ENCODE measurements at places on chromosomes 7 and 10. TPM values are rescaled to one million over a fixed set of nuclear protein-coding genes. Genes with fewer than 3 reads are reported as not detected.

DNA sequence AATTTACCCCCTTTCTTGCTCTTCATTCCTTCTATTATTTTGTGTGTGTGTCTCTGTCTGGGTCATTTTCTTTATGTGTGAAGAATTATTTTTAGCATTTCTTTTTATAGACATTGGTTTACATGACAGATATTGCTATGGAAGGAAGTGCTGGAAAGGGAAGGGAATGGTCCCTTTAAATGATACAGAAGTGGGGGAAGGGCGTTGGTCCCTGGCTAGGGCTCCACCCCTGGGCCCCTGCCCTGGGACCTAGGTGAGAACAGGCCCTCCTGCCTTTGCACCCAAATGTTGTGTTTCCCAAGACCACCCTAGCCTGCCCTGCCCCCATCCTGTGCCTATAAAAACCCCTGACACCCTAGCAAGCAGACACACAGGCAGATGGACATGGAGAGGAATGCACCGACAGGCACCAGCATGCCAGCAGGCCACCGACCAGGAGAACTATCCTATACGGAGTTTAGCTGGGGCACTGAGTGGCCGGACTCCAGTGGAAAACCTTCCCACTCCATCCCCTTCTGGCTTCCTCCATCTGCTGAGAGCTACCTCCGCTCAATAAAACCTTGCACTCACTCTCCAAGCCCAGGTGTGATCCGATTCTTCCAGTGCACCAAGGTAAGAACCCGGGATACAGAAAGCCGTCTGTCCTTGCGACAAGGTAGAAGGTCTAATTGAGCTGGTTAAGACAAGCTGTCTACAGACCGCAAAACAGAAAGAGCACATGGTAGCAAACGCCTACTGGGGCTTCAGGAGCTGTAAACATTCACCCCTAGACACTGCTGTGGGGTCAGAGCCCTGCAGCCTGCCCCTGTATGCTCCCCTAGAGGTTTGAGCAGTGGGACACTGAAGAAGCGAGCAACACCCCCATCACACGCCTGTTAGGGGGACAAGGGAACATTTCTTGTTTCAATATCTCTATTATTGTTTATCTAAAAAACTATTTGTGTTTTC is 515.7 kb downstream of the SORCS1 start:
- H3K27ac ChIP-seq = no peak overlapping the region
- H3K4me3 ChIP-seq = no peak overlapping the region
- no peaks in the 10 kb centered on the region for H3K27me3 ChIP-seq
- no peak for DNase-seq

GRCh38 chr7:120833546-120833945 is 24.4 kb downstream of the TSPAN12 start:
- no peak for DNase-seq
- no peaks in the 10 kb centered on the region for H3K27me3 ChIP-seq
- H3K4me1 ChIP-seq = no peaks in the 10 kb centered on the region
- H3K4me3 ChIP-seq = no peak overlapping the region
- no peak overlapping the region for H3K27ac ChIP-seq

DNA sequence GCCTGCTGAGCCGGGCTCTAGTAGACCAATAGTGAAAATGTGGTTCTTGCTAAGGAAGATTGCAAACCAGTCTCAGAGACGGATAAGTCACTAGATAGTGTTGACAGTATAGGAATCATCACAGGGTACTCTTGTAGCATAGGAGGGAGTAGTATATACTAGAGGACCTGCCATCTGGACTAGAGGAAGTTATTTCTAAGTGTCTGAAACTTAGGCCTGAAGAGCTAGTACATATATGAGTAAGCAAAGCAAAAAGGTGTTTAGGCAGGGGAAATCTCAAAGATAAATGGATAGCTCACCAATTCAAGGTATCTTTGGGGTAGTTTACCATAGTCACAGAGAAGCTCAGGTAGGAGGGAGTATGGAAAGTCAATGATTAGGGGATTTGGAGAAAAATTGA is 428.1 kb downstream of the CNTNAP2 start:
- no peaks in the 10 kb centered on the region for H3K4me1 ChIP-seq
- H3K27me3 ChIP-seq = no peaks in the 10 kb centered on the region
- no peaks in the 10 kb centered on the region for H3K36me3 ChIP-seq
- H3K27ac ChIP-seq = no peak overlapping the region
- DNase-seq = no peak

- no peaks in the 10 kb centered on the region for H3K27me3 ChIP-seq
- H3K36me3 ChIP-seq = no peaks in the 10 kb centered on the region
- H3K27ac ChIP-seq = no peak overlapping the region
- no peak for DNase-seq
- H3K4me1 ChIP-seq = peaks cover 11% of the 10 kb centered on the region
- no peak overlapping the region for H3K4me3 ChIP-seq
These were observed 72.9 kb upstream of the STEAP1B start for GRCh38 chr7:22572937-22573336.

DNA sequence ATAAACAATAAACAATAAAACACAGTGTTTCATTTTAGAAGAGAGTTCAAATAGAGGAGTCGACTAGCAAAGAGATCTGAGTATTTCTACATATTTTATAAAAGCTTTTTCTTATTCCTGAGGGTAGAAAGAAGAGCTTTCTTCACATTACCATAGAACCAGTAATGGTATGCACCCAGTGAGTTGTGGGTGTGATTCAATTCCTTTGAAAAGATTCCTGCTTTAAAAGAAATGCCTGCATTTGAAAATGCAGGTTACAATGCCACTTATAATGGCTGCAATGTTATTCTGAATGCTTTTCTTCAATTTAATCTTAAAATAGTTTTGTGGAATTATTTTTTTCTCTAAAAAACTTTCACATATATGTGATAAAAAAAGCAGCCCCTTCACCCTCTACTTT is 178.1 kb downstream of the CDC14C start:
- no peaks in the 10 kb centered on the region for H3K4me1 ChIP-seq
- H3K27ac ChIP-seq = no peak overlapping the region
- H3K27me3 ChIP-seq = no peaks in the 10 kb centered on the region
- H3K4me3 ChIP-seq = no peak overlapping the region

DNA sequence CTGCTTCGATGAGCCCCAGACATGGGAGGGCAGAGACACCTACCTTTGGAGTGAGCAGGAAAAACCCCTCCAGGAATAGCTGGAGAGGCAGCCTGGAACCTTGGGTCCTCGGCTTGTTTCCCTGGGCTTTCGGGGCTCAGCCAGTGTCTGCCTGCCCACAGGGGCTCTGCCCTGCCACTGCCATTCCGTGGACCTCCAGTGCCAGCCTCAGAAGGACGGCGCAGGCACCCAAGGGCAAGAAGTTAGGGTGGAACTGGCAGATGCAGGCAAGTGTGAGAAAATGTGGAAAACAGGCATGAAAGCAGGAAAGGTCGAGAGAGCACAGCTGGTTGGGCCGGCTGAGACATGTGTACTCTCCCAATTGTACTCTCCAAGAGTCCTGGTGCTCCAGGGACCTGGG is 281.5 kb downstream of the GRID1 start:
- H3K4me3 ChIP-seq = no peak overlapping the region
- DNase-seq = no peak
- no peaks in the 10 kb centered on the region for H3K4me1 ChIP-seq
- H3K27me3 ChIP-seq = peaks cover 13% of the 10 kb centered on the region

GRCh38 chr7:28277364-28277763 is 96.8 kb upstream of the JAZF1 start:
- no peak overlapping the region for H3K27ac ChIP-seq
- no peaks in the 10 kb centered on the region for H3K27me3 ChIP-seq
- H3K4me1 ChIP-seq = peaks cover 18% of the 10 kb centered on the region
- no peak for DNase-seq

DNA sequence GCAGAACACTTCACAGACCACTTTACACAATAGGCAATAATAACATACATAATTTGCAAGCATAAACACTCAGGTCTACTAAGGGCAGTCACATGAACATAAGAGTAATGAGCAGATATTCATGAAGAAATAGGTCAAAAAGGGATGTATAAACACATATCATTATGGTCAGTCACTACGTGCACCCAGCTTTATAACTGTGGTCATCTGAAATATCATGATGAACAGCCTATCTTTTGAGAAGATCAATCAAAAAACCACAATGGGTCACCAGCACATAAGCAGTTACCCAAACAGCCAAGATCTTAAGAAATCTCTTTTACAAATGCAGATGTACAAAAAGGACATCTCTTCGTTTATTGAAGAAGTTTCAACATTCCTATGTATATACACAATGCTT is 35.5 kb upstream of the DRGX start:
- H3K4me3 ChIP-seq = no peak overlapping the region
- no peak for DNase-seq
- H3K36me3 ChIP-seq = no peaks in the 10 kb centered on the region
- H3K27ac ChIP-seq = no peak overlapping the region
- no peaks in the 10 kb centered on the region for H3K4me1 ChIP-seq

GRCh38 chr7:11737723-11738122 is 94.3 kb downstream of the THSD7A start:
- no peaks in the 10 kb centered on the region for H3K4me1 ChIP-seq
- no peaks in the 10 kb centered on the region for H3K27me3 ChIP-seq
- DNase-seq = no peak
- H3K36me3 ChIP-seq = no peaks in the 10 kb centered on the region
- no peak overlapping the region for H3K4me3 ChIP-seq

GRCh38 chr7:108124820-108125219 is 5.3 kb downstream of the LAMB4 start:
- H3K4me3 ChIP-seq = no peak overlapping the region
- H3K36me3 ChIP-seq = no peaks in the 10 kb centered on the region
- no peaks in the 10 kb centered on the region for H3K27me3 ChIP-seq
- H3K27ac ChIP-seq = no peak overlapping the region
- no peaks in the 10 kb centered on the region for H3K4me1 ChIP-seq

Gene CPN1
- total RNA-seq = 0.09 TPM

Gene SYT15B
- 0.27 TPM for total RNA-seq

Data from muscle of leg (tissue), 16 donors.